ENCODE measurements at places on chromosomes 2 and 18.

GRCh38 chr2:2743164-2743571, 412.1 kb upstream of the MYT1L start:
- DNase-seq = no peak

DNA sequence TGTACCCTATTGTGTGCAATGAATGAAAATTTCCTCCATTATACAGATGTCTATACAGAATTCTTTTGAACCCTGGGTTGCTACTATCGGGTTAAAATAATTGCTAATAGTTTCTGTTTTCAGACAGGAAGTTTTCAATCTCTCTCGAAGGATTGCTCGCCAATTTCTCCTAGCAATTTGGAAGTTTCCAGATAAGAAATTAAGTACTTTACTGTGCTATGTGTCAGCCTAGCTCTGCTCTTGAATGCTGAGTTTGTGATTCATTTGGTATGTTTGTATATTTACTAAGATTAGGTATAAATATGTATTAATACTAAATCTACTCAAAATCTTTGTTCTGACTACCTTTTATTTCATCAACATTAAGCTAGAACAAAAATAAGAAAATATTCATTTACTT, 74.6 kb upstream of the ARL5A start:
- DNase-seq = no peak

- no peak for DNase-seq
These were observed 168.5 kb upstream of the GLI2 start for GRCh38 chr2:120567128-120567527.

- DNase-seq = peak; percentile 3
These were observed 147.6 kb upstream of the CAB39 start for GRCh38 chr2:230564805-230565779.

GRCh38 chr2:224941960-224942359, 100.3 kb downstream of the DOCK10 start:
- DNase-seq = no peak

GRCh38 chr2:37775908-37776250, 104.4 kb upstream of the CDC42EP3 start:
- DNase-seq = peak; percentile 47

- no peak for DNase-seq
These were observed 87.6 kb downstream of the TTC27 start for GRCh38 chr2:32715391-32715841.

- no peak for DNase-seq
These were observed 1.4 kb upstream of the TUBA4B start for GRCh38 chr2:219251656-219252055.

GRCh38 chr2:211722928-211723327, 815.7 kb downstream of the ERBB4 start:
- no peak for DNase-seq

DNA sequence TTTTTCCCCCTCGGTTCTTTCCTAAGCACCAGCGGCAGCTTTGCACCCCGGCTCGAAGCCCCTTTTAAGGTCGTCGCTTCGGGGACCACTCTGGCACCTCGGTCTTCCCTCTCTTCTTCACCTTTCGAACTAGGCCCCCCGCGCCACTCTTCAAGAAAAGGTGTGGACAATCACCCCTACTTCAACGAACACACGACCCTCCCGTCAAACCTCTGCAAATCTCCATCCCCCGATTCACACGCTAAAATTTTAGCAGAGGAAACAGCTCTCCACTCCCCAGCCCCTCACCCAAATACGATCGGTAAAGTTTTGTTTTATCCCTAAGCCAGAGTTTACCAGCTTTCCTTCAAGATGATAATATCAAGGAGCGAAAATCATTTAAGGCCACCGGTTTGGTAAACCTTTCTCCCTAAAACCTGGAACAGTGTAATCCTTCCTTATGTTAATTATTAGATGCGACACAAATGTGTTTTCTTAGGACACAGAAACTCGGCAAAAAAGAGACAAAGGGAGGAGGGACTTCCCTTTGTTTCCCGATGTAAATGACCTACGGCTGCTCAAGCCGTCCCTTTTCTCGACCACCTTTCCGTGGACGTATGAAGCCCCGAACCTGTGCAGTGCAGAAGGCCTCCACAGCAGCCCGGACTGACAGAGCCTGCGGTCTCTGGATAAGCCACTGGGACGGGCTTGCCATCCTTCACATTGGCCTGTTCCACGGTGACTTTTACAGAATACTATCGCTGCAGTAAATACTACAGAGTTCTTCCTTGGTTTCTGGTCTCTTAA, 85.2 kb downstream of the RBMS1 start:
- DNase-seq = no peak

DNA sequence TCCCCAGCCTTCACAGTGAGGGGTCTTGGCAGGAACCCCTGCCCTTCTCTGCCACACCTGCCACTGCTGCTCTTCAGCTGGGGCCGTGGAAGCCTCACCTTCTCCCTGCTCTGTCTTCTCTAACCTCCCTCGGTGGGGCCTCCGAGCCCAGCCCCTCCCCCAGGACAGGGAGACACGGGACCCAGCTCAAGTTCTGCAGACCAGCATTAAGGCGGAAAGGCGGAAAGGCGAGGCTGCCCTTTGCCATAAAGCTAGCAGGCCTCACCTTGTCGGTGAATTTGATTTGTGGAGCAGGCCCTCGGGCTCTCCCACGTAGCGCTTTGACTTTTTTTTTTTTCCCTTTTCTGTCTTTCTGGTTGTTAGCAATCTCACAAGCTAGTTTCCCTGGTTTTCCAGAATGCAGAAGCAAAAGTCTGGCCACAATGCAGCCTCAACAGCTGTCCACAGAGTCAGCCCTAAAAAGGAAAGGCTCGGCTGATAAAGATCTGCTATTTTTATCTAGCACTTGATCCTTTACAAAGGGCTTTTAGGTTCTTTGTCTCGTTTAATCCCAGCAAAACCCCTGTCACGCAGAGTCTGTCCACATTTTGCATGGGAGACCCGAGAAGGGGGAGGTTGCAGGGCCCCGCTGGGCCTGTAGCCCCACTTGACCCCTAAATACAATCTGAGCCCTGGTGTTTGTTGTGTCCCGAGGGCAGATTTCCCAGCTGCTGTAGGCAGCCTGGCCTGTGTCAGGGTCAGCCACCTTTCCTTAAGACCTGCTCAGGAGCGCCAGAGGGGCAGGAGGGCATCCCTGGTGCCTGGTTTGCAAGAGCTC, 6.0 kb downstream of the ITM2C start:
- DNase-seq = no peak

- no peak for DNase-seq
These were observed 75.5 kb upstream of the KLF7 start for GRCh38 chr2:207241198-207241597.

GRCh38 chr2:168518555-168519066, 62.5 kb downstream of the CERS6 start:
- no peak for DNase-seq

DNA sequence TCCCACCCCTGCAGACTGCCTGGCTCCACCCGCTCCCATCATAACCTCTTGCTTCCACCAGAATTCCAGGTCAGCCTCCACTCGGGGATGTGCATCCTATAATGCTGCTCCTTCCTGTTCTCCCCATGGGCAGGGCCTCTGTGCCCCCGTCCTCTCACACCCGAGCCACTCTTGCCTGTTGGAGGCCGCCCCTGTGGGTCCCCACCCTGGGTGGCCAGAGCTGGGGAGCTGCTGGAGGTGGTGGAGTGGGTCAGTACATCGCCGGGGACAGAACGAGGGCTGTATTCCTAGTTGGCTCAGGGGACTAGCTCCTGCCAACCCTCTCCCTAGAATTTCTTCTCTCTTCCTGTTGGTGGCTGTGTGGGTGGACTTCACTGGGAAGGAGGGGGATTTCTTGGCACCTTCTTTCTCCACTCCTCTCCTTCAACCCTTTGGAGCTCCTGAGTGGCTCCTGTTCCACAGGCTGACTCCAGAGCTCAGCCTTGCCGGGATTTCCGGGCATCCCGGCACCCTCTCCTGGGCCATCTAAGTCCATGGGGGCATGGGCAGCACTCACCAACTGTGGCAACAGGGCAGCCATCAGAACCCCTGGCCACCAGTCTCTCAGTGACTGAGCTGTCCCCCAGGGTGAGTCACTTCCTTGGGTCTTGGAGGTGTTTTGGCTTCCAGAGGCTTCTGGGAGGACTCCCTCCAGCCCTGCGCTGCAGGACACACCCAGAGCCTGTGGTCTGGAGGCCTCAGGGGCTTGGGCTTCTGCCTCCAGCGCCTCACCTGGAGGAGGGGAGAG, 88.2 kb upstream of the MCFD2 start:
- no peak for DNase-seq

GRCh38 chr18:77023102-77023782, 109.3 kb downstream of the MBP start:
- no peak for DNase-seq

DNA sequence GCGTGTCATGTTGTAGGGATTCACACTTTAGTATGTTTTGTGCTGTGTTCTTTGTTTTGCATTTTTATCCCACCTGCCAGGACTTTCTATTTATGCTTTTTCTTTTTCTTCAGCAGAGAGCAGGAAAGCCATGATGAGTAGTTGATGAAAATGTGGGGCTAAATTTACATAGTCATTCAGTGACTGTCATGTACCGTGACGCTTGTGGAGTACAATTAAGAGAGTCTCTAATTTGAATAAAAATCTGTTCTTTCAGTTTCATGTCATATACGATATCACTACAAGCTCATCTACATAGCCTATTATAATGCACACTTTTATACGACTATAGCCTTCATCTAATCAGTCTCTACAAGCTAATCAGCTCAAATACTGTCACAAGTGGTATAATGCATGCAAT, 112.7 kb upstream of the SPATS2L start:
- no peak for DNase-seq

GRCh38 chr2:227153307-227153706, 10.7 kb downstream of the COL4A4 start:
- no peak for DNase-seq

DNA sequence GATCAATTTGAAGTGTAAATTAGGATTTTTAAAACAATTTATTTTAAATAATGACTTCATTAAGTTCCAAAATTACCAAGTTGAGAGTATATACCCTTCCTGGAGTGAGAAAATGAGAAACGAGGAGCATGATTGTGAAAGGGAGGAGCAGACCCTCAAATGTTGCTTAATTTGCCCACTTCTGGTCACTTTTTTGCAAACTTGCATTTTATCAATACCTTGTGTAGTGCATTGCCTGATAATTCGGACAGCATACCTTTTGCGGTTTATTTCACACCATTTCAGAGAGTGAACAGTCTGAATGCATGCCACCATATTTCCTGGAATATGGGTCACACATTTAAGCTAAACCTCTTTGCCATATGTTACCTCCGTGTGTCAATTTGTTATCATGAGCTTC, 669.7 kb downstream of the RNF144A start:
- DNase-seq = no peak

GRCh38 chr2:46387886-46388515, 90.8 kb downstream of the EPAS1 start:
- no peak for DNase-seq

DNA sequence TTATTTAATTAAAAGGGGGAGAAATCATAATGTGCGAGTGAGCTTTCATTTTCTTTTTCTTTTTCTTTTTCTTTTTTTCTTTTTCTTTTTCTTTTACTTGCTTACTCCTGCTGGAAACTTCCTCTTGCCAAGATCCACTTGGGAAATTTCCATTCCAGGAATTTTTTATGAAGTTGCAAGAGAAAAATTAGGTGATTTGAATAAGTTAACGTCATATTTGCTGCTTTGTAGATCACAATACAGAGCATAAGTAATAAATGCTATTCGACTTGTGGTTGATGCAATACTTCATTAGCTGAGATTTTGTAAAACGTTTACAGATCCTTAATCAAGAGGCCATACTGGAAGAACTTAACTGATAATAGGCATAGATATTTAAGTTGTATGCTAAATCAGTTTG, 354.7 kb upstream of the SMIM21 start:
- no peak for DNase-seq

DNA sequence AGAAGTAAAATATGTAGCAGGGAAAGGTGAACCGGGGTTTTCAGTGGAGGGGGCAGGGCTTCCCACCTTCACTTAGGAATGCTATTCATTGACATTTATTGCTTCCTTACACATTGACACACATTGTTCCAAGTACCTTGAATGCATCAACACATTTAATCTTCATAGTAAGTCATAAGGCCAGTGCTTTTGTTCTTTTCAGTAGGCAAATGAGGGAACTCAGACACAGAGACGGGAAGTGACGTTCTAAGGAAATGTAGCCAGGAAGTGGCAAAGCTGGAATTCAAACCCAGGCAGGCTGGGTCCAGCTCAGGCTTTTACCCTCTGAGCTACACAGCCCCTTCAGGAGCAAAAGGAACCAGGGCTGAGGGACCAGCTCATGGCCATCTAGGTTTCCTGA, 20.7 kb downstream of the BMP10 start:
- DNase-seq = no peak

DNA sequence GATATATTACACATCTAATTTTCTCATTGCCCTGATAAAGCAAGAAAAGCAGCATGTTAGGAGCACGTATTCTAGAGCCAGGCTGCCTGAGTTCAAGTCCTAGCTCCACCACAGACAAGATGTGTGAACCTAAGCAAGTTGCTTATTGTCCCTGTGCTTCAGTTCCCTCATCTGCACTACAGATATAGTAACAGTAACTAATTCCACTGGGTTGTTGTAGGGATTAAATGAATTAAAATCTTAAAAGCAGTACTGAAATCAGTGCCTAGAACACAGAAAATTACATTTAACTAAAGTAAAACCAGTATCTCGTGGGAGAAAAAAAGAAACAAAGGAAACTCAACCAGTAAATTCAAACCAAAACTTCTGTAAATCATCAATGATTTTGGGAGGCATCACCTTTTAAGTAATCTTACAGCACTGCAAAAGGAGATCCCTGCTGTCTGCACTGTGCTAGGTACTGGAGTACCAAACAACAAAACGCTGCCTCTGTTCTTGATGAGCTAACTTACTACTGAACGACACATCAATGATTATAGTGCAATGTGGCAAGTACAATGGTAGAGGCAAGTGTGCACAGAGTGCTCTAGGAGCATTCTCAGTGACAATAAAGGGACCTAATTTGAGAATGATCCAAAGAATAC, 7.9 kb downstream of the MAP3K2 start:
- DNase-seq = no peak

DNA sequence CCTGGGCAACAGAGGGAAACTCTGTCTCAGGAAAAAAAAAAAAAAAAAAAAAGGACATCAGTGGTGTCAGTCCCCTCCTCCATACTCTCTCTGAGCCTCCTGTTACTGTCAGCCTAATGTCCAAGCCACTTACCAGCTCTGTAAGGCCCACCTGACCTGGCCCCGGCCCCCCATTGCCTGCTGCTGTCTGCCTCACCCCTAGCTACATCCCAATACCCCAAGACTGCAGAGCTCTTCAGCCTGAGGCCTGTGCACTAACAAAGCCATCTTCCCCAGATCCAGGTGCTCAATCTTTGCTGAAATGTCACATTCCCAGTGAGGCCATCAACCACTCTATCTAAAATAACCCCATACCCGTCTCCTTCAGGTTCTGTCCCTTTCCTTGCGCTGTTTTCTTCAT, 5.7 kb downstream of the ARMC9 start:
- no peak for DNase-seq

DNA sequence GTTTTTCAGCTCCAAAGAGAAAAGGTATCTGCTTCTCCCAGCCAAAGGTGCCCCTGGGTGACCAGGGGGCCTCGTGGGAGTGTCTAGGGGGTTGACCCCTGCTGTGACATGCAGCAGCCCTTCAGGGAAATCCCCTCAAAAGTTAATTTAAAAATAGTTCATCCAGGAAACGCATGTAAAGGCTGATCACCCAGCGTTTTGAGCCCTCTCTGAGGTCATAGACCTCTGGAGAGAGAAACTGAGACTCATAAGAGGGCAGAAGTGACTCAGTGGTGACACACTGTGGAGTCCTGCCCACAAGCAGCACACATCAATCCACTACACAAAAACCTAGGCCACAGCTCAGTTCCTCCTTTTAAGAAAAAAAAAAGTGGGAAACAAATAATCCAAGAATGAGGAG, 11.9 kb downstream of the GAL3ST2 start:
- no peak for DNase-seq

Measured in fibroblast of skin of left biceps (primary cell).